T-helper 22 cell (primary cell): ENCODE measurements at places on chromosomes 3 and 15.

GRCh38 chr3:148459931-148460513 lies 237.7 kb upstream of the AGTR1 start:
- DNase-seq = no peak

DNA sequence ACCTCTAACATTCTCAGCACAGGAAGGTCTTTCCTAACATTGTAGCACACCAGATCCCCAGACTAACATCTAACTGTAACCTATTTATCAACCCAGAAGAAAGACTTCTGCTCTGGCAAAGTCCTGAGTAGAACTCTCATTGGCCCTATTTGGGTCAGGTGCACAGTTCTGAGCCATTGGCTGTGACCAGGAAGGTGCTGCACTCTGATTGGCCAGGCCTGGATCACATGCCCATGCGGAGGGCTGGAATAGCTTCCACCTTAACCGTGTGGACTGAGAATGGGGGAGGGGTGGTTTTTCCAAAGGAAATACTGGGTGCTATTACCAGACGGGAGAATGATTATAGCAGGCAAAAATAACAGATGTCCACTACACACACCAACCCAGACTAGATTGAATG lies 11.5 kb downstream of the FEZF2 start:
- DNase-seq = no peak

DNA sequence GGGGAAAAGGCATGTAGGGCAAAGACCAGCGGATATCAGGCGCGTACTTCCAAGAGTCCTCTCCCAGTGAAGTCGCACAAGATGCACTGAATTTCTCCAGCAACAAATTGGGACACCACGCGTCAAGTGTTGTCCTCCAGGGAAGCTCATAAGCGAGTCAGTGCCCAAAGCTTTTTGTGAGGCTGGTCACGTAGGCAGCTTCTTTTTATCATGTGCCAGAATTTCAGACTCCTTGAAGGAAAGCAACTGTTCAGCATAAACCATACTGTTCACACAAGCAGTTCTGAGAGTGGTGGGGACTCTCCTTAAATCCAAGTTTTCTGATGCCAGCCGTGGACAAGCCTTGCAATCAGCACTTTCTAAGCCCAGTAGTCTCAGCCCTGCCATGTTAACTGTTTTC lies 10.1 kb upstream of the FSTL1 start:
- no peak for DNase-seq

DNA sequence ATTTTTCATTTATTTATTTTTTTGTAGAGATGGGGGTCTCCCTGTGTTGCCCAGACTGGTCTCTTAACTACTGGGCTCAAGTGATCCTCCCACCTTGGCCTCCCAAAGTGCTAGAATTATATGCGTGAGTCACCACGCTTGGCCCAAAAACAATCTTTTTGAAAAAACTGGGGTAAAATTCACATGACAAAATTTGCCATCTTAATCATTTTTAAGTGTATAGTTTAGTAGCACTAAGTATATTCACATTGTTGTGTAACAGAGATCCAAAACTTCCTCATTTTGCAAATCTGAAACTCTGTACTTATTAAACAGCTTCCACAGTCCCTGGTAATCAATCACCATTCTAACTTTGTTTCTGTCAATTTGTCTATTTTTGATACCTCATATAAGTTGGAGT lies 5.2 kb downstream of the SNX1 start:
- no peak for DNase-seq

- DNase-seq = no peak
These were observed 343.9 kb upstream of the SUCLG2 start for GRCh38 chr3:67998281-67998680.

DNA sequence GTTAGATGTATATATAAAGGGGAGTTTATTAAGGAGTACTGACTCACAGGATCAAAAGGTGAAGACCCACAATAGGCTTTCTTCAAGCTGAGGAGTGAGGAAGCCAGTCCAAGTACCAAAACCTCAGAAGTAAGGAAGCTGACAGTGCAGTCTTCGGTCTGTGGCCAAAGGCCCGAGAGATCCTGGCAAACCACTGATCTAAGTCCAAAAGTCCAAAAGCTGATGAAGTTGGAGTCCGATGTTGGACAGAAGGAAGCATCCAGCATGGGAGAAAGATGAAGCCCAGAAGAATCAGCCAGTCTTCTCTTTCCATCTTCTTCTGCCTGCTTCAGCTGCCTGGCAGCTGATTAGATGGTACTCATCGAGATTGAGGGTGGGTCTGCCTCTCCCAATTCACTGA lies 107.5 kb downstream of the BCHE start:
- no peak for DNase-seq

DNA sequence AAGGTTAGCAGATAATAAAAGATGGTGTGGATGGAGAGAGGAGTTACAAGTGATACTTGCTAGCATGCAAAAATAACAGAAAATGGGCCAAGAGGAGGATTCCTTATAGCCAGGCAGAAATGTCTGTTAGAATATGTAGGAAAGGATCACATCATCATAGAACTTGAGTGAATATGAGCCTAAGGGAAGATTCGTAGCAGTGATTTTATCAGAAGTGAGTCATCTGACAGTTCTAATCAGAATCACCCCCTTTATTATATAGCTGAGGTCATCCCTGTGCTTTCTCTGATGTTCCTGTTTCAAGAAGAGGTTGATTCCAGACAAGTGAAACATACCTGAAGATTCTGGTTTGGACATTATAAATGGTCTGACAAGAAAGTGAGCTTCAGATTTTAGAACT lies 22.9 kb downstream of the EXOG start:
- no peak for DNase-seq

DNA sequence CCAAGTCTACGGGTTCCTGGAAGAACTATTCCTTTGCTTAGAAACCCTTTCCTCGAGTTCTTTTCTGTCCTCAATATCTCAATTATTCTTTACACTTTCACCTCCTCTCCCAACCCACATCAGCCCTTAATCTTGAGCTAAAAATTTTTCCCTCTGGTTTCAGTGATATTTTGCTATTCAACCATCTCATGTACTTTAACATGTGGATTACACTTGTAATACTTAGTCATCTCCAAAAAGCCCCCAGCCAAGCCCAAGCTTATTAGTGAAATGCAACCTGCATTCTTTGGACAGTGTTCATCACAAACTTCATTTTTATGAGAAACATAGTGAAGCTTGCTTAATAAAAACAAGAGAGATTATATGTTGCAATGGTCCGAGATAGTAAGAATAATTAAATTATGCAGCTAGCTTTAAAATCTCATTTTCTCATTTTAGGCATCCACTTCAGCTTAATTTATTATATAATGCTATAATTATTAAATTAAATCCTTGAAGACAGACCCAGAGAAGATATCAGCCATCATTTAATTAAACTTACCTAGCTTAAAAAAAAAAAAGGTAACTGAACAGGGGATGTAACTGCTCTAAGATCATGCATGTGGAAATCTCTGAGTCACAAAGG lies 534.5 kb upstream of the TBL1XR1 start:
- DNase-seq = no peak

DNA sequence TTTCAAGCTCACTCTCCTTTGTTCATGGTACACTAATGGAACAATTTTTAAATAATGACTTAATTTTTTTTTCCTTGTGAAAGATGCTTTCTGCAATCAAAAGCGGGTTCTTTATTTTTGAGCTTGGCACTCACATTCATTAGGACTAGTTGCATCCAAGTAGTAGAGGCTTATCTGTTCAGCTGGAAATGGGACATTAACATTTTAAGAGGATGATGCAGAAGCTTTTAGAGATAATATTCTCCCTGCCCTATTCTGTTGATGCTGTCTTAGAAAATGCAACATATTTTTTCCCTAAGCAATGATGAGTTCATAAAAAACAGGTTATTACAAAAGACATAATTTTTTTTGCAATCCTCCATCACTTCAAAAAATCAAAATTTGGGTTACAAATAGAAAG lies 900.6 kb downstream of the NTRK3 start:
- DNase-seq = no peak

GRCh38 chr15:39574427-39574826 lies 6.5 kb upstream of the THBS1 start:
- no peak for DNase-seq

GRCh38 chr3:16936233-16936632 lies 51.5 kb downstream of the PLCL2 start:
- DNase-seq = no peak

DNA sequence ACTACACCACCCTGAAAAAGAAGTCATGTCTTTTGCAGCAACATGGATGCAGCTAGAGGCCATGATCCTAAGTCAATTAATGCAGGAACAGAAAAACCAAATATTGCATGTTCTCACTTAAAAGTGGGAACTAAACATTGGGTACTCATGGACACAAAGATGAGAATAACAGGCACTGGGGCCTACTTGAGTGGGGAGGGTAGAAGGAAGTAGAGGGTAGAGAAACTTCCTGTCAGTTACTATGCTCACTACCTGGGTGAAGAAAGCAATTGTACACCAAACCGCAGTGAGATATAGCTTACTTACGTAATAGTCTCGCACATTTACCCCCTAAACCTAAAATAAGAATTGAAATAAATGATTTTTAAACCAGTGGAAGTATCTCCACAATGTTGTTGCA lies 480.5 kb upstream of the ARRDC4 start:
- no peak for DNase-seq

- DNase-seq = no peak
These were observed 43.4 kb downstream of the TLE3 start for GRCh38 chr15:70054366-70054765.

GRCh38 chr3:54967731-54968161 lies 39.9 kb upstream of the LRTM1 start:
- no peak for DNase-seq

DNA sequence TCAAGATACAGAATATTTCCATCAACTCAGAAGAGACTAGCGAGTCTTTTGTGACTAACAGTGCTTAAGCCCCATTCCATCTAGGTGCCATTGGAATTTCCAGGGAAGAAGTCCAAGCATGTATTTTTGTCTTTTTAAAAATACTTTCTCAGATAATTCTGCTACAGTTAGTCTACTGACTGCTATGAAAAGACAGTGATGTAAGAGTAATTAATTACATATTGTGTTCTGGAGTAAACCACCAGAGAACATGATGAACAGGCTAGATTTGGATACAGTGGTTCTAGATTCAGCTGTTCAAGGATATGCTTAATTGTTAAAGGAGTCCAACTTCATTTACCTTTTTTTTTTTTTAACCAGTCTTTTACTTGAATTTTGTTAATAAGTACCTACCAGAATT lies 34.8 kb upstream of the PAK6 start:
- no peak for DNase-seq
